SW480 (cell line): ENCODE measurements at places on chromosomes 7 and 10.
A peak's percentile ranks its signal among the peaks of the same experiment; 100 is the strongest.

GRCh38 chr7:54596747-54597146 is 54.6 kb downstream of the VSTM2A start:
- DNase-seq, result no peak

DNA sequence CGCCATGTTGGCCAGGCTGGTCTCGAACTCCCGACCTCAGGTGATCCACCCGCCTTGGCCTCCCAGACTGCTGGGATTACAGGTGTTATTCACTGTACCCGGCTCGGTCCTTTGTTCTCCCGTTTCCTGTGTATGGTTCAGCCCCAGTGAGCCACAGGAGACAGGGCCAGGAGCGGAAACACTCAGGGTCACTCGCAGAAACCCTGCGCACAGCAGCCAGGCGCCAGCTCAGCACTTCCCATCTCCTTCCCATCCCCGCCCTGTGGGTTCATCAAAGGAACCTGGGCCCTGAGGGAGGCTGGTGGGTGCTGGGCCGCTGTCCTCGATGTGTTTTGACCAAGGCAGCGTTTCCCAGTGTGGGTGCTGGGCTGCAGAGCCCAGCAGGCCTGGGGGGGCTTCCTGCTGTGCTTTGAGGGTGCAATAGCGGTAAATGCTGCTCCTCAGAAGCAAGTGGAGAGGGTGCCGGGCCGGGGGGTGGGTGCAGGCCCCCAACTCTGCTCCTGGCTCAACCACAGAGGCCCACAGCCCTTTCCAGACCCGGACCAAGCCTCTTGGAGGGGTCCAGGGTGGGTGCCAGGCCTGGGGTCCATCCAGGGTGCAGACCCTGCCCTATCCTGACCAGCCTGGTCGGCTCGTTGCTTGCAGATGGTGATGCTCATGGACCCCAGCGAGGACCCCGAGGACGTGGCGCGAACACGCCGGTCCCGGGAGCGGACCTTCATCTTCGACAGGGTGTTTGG is 15.3 kb upstream of the CHST12 start:
- DNase-seq, result peak; percentile 62

GRCh38 chr7:30694218-30694745 is 12.0 kb upstream of the CRHR2 start:
- DNase-seq, result no peak

- DNase-seq, result no peak
Measured at GRCh38 chr7:2023877-2024566, 208.7 kb downstream of the MAD1L1 start.

DNA sequence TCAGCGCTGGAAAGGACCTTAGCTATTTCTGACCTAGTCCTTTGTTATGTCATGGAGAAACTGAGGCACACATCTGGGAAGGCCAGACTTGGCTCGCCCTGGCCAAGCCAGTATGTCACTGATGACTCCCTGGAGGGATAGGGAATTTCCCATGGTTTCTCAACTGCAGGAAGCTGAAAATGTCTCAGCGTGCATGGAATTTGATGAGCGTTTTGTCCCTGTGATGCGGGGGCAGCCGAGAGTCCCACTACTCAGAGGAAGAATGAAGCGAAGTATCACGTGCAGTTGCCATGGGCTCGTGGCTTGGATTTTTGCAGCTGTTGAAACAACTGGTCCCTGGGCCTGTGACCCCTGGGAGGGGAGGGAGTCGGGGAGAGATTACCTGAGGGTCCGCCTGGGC is 44.8 kb downstream of the CLIP2 start:
- no peak for DNase-seq

- no peak for DNase-seq
Measured at GRCh38 chr7:20561466-20561865, 54.0 kb upstream of the ABCB5 start.

- no peak for DNase-seq
Measured at GRCh38 chr10:47008769-47009168, 97.5 kb downstream of the PTPN20 start.

GRCh38 chr7:157573244-157573643 is 236.4 kb downstream of the DNAJB6 start:
- DNase-seq, result no peak

GRCh38 chr10:116634126-116634975 is 13.6 kb downstream of the PNLIPRP2 start:
- DNase-seq, result peak; percentile 2

GRCh38 chr10:132434405-132435005 is 37.5 kb downstream of the PWWP2B start:
- DNase-seq, result no peak

GRCh38 chr7:99806839-99807478 is 20.9 kb upstream of the CYP3A43 start:
- DNase-seq, result no peak

DNA sequence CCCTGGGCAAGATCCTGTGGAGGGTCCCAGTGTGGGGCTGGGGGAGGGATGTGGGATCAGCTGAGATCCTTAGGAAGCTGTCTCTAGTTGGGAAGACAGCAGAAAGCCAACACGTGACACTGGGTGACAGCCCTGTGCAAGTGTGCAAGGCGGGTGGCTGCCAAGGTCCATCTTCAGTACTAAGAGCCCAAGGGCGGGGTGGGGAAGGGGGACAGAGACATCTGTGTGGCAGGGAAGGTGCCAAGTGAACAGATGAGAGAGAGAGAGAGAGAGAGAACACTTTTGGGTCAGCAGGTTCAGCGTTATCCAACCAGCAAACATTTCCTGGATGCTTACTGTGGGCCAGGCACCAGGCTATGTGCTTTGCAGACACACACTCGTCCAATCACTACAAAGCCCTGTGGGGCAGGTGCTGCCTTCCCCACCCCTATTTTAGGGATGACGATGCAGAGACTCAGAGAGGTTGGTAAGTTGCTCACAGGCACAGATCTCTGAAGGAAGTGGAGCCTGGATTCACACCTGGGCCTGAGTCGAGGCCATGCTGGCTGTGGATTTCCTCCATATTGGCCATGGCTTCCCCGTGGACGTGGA is 135.7 kb downstream of the GRK5 start:
- no peak for DNase-seq

DNA sequence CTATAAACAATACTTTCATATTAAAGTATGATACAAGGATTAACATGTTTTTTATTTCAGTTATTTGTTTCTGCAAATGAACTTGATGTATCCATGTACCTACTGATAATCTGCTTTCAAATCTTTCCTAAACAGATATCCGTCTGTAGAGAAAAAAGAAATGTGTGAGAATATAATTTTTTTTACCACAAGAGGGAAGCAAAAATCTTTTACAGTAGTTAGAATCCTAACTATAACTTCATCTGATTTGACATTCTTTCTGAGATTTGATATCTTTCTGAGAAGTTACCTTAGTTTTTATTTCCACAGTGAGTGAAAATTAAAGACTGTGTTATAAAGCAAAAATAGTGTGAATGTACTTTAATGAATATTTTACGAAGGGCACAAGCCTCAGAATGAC is 203.9 kb upstream of the PCLO start:
- peak; percentile 27 for DNase-seq

DNA sequence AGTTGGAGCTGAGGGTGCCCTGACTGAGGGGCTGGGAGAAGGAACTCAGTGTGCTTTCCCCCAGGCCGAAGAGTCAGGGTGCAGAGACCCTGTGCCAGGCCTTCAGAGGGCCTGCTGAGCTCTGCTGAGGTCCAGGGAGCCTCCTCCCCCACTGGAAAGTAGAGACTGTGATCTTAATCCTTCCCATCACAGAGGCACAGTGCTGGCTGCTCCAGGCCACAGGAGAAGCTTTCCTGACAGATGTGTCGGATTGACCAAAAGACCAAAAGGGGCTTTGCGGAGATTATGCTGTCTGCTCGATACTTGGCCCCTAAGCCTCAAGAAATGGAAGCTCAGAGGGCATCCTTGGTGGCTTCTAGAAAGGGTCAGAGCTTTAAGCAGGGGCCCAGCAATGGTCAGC is 32.9 kb upstream of the BTRC start:
- no peak for DNase-seq

DNA sequence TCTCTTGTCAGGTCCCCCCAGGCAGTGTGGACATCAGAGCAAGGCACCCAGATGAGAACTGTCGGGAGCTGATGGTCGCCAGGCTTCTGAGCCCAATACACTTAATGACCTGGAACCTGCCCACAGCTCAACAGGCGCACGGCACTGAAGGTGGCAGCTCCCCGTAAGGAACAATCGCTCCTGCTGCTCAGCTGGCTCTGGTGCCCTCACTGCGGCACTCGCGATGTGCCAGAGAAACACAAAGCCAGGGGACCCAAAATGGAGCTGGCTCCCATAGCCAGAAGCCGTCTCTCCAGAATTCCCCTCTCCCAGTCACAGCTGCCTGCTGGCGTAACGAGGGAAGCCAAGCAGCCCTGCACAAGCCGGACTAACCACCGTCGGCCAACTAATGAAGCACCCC is 6.3 kb downstream of the CALN1 start:
- DNase-seq, result peak; percentile 27

- peak; percentile 36 for DNase-seq
Measured at GRCh38 chr10:70528741-70529362, 50.3 kb downstream of the PALD1 start.

- DNase-seq, result no peak
Measured at GRCh38 chr7:151925446-151926335, 30.6 kb upstream of the GALNTL5 start.

- no peak for DNase-seq
Measured at GRCh38 chr7:104940023-104940710, 73.8 kb upstream of the KMT2E start.

DNA sequence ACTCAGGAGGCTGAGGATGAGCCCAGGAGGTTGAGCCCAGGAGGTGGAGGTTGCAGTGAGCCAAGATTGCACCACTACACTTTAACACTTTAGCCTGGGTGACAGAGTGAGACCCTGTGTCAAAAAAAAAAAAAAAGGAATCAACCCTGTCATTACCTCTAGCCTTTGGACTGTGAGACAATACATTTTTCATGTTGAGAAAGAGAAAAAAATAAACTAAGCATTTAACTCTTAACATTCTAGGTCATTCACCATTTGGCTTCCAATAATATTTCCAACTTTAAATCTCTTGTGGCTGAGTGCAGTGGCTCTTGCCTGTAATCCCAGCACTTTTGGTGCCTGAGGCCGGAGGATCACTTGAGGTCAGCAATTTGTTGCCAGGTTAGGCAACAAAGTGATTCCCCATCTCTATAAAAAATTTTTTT is 41.9 kb upstream of the TPST1 start:
- DNase-seq, result no peak

GRCh38 chr10:132458586-132459300 is 61.7 kb downstream of the PWWP2B start:
- peak; percentile 52 for DNase-seq

DNA sequence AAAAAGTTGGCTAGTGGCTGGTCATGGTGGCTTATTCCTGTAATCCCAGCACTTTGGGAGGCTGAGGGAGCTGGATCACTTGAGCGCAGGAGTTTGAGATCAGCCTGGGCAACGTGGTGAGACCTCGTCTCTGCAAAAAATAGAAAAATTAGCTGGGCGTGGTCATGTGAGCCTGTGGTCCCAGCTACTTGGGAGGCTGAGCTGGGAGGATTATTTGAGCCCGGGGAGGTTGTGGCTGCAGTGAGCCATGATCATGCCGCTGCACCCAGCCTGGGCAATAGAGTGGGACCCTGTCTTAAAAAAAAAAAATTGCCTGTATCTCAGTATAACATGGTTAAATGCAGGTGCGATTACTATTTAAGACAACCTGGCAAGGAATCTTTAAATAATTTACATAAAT is 61.0 kb downstream of the ADD3 start:
- DNase-seq, result no peak

DNA sequence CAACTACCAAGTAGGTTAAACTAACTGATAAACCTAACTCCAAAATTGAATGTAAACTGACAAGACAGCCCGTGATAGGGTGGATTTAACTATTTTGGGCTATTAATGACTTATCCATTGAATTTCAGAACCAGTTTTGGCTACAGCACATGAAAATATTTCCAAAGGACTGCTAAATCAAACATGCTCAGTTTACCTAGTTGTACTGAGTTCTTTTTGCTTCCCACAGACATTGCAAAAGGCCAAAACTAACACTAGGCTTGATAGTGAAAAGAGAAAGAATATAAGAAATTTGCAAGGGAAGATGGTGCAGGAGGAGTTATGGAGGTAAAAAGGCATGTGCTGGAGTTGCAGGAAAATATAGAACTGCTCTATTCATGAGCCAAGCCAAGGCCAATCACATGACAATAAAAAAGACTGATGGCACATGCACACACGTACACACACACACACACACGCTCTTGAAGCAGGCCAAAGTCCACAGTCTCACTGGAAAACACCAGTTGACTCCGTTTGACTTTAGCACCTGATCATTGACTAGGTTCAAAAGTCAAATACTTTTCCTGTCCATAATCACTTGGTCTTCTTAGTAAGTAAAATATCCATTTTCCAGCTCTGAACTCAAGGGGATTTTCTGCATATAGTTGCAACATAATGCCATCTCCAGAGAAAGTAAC is 76.0 kb upstream of the AGBL3 start:
- peak; percentile 73 for DNase-seq

- no peak for DNase-seq
Measured at GRCh38 chr10:5544216-5544805, 19.6 kb downstream of the CALML3 start.

DNA sequence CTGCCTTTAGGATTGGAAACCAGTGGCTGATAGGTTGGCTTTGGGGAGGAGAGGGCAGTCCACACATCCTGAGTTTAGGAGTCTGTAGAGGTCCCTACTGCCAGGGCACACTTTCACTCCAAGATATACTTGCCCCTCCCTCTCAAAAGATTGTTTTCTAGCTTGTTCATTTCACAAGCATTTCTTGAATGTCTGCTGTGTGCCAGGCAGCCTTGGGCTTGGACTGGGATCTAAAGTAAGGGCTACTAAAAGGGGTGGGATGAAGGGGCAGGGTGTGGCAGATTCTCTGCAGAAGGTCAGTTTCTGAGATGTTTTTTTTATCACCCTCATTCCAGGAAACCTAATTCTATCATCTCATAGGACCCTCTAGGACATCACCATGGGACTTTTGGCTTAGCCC is 272.4 kb downstream of the SKAP2 start:
- DNase-seq, result no peak

GRCh38 chr7:27143023-27143949 is at the start of gene HOXA5:
Gene HOXA5 (minus strand): TSS chr7:27143681. CDS start chr7:27143607, 74 bp downstream.
- peak; percentile 100 for DNase-seq

DNA sequence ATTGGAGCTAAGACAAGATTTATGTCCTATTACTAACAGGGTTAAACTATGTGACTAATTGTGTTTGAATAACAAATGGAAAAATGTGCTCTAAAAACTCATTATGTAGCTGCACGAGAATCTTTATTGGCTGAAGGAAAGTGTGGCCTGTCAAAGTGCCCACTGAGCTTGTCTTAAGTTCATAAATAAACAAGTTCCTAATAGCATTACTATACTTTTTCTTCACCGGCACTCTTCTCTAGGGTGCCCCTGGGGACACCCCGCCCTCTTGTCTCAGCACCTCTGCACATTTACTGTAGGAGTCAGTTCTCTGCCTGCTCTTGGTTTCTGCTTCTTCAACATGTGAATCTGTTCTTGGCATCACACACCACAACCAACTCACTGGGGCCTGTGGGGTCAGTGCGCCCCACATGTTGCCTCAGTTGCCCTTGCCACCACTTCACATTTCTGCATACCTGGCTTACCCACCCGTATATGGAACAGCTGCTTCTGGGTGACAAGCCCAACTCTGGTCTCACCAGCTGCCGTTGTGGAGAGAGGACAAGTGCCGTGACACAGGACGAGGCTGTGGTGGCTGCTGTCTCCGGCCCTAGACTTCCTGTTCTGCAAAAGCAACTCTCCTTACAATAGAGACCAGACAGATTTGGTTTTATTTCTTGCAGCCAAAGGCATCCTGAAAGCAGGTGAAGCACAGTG is 96.3 kb upstream of the DDC start:
- no peak for DNase-seq

GRCh38 chr7:42617806-42618457 is 293.9 kb downstream of the C7orf25 start:
- DNase-seq, result no peak

- DNase-seq, result no peak
Measured at GRCh38 chr10:62075912-62076311, 174.4 kb downstream of the ARID5B start.

GRCh38 chr10:129790715-129791446 is 173.2 kb downstream of the EBF3 start:
- DNase-seq, result no peak
